ENCODE measurements at places on chromosomes 4 and X.

DNA sequence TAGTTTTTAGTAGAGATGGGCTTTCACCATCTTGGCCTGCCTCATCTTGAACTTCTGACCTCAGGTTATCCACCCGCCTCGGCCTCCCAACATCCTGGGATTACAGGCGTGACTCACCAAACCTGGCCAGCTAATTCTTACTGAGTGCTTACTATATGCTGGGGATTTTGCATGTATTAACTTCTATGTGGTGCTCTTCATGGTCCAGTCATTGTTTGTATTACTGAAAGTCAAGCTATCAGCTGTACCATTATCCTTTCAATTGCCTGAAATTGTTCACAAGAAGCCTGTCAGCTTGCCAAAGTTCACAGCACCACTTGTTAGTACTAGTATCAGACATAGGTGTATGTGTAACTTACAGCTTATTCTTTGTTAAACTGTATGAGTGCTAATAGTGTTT lies 1272.1 kb downstream of the ARAP2 start:
- ATAC-seq: no peak

GRCh38 chr4:38757945-38758600 lies 24.7 kb downstream of the TLR10 start:
- no peak for ATAC-seq

DNA sequence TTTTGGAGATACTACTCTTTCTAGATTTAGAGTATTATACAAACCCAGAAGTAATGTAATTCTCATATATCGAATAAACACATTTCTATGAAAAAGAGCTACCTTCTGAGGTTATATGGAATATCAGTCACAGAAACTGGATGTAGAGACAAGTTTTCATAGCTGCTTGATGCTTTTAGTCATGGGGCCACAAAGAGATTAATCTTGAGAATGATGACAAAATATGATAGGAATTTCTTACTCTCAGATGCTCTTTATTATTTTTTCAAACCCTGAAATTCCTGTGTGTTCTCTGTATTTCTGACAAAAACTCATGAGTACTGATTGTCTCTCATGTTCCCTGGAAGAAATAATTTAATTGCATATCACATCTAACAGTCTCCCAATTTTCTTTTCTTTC lies 662.5 kb downstream of the RAPGEF2 start:
- ATAC-seq: no peak

DNA sequence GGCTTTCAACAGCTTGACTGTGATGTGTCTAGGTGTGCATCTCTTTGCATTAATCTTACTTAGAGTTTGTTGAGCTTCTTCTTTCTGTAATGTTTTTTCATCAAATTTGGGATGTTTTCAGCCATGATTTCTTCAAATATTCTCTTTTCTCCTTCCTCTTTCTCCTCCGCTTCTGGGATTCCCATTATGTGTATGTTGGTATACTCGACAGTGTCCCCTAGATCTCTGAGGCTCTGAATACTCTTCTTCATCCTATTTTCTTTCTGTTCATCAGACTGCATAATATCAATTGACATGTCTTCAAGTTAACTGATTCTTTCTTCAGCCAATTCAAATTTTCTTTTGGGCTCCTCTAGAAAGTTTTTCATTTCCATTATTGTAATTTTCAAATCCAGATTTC lies 25.9 kb downstream of the STPG2 start:
- no peak for ATAC-seq

DNA sequence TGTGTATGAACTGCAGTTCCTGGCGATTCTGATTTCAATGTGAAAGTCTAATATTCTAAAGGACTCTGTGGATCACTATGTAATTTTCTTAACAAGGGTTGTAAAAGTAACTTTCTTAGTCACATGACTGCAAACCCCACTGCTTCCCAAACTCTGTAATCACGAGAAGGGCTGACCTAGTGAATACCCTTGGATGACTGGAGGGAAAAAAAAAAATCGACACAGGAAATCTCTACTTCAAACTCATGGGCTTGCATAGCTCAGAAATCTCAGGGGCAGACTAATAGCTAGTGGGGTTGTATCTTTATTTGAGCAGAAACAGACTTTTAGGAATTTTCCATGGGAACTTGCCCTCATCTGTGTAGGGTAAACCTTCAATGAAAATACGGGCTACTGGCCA lies 4.8 kb upstream of the MXRA5 start:
- no peak for ATAC-seq

DNA sequence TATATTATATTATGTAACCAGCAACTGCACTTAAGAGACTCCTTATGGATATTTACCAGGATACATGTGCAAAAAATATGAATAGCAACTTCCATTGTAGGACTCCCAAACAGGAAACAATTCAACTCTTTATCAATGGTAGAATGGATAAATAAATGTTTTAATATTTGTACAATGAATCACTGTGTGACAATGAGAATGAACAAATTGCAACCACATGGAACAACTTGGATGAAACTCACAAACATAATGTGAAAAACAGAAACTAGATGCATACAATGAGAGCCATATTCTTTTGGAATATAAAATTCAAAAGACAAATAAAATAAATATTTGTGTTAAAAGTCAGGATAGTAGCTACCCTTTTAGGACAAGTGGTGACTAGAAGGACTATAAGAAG lies 1015.7 kb downstream of the TECRL start:
- no peak for ATAC-seq
